ENCODE measurements at places on chromosomes 1 and 21. TPM values are rescaled to one million over a fixed set of nuclear protein-coding genes. Genes with fewer than 3 reads are reported as not detected.

Gene LCE2B
- total RNA-seq = not detected

Gene TMEM52
- total RNA-seq = 0.54 TPM

Gene AMY2A
- total RNA-seq = not detected

Gene OR4F16
- not detected for total RNA-seq

Gene ADCY10
- under 0.01 TPM for total RNA-seq

Gene BEND5
- 3.7 TPM for total RNA-seq

Gene LINGO4
- total RNA-seq = not detected

Gene CYP4Z1
- not detected for total RNA-seq

Gene GBP3
- 20.9 TPM for total RNA-seq

Gene GUCA2A
- not detected for total RNA-seq

Gene IL20
- not detected for total RNA-seq

Gene OR2G6
- total RNA-seq = not detected

Gene GPR52
- total RNA-seq = not detected

Gene SPATA17
- total RNA-seq = 0.18 TPM

Gene INSRR
- not detected for total RNA-seq

Gene ADGRL4
- total RNA-seq = 18.4 TPM

Gene TSSK3
- total RNA-seq = 0.32 TPM

Gene PLA2G2F
- not detected for total RNA-seq
